Islet precursor cell (in vitro differentiated cells): ENCODE measurements at places on chromosomes 12 and 14.

GRCh38 chr12:130972586-130972950 is 18.9 kb downstream of the ADGRD1 start:
- peak; percentile 47 for DNase-seq

- DNase-seq: no peak
Observed at GRCh38 chr14:102629011-102629444, 36.6 kb downstream of the RCOR1 start.

DNA sequence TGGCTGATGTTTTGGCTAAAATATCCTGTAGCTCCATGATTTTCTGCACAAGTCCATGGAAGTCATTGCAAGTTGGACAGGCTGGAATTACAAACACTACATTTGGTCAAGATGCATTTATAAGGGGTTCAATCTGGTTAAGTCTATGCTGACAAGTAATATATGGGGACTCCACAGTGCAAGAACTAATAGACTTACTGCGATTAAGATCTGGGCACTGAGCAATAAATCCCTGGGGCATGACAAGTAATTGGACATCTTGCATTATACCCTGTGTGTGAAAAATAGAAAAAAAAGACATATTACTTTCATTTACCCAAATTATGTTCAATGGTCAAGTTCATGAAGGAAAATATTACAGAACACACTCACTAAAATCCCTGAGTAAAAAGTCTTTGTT is 99.1 kb downstream of the NELL2 start:
- DNase-seq: no peak

DNA sequence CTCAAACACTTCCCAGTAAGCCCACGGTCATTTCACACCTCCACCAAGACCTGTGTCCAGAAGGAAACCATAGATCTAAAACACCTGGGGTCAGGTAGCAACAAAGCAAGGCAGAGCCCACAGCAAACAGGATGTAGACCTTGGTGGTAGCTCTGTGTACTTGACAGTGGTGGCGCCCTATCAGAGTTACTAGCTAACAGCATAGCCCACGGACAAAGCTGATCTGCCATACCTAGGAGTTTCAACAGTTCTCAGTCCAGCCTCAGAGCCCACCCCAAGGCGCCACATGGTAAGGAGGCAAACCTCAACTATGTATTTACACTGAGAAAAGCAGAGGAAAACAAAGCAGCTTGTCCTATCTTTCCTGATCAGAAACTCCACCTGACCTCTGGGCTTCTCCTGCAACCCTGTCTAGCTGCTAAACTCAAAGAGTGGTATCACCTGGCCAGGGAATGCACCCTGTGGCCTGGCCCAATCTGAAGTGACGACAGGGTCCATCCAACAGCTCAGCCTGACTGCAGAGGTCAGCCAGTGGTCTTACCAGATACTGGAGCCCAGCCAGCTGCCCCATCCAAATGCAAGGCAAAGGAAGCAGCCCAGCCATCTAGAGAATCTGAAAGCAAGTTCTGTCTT is 46.3 kb downstream of the STON2 start:
- DNase-seq: no peak

DNA sequence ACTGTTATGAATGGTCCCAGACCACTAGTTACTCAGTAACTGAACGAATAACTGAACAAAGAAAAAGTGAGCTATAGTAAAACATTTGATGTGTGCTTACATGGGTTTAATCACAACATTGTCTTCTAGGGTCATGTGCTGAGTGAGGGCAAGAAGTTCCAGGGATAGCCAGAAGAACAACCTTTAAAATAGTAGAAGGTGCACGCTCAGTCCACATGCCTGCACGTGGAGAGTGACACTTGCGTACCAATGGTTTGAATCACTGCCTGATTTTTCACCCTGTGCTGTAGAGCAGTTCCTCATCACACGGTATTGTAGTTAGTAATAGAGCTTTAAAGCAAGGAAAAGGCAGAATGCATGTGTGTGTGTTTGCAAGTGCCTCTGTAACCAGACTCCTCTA is 224.2 kb downstream of the EGLN3 start:
- no peak for DNase-seq

DNA sequence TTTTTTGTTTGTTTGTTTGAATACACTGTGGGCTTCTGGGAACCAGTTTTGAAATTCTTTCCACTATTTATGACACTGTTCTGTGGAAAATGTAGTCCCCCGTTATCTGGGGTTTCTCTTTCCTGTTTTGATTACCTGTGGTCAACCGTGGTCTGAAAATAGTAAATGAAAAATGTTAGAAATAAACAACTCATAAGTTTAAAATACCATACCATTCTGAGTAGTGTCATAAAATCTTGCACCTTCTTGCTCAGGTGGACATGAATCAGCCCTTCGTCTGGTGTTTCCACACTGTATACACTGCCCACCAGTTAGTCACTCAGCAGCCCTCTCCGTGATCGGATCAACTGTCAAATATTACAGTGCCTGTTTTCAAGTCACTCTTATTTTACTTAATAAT is 5.1 kb upstream of the PAPOLA start:
- DNase-seq: no peak

DNA sequence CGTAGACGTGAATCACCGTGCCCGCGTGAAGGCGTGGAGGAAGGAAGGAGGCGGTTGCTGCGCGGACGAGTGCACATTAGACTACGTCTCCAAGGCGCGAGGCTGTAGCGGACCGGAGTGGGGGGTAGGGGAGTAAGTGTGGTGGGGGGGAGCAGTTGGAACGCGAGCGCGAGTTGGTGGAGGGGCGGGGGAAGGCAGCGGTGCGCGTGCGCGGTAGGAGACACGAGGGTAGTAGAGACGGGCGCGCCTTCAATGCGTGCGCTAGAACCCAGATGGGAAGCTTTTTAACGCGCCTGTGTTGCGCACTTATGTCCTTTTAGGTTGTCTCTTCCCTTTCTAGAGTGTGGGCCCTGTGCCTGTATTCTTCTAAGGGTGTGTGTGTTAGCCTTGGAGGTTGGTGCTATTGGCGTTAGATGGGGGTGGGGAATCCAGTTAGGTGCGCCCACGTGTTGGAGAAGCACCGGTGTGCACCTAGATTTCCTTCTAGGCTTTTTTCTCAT is 604 bp downstream of the EIF4B start:
- DNase-seq: peak; percentile 93

DNA sequence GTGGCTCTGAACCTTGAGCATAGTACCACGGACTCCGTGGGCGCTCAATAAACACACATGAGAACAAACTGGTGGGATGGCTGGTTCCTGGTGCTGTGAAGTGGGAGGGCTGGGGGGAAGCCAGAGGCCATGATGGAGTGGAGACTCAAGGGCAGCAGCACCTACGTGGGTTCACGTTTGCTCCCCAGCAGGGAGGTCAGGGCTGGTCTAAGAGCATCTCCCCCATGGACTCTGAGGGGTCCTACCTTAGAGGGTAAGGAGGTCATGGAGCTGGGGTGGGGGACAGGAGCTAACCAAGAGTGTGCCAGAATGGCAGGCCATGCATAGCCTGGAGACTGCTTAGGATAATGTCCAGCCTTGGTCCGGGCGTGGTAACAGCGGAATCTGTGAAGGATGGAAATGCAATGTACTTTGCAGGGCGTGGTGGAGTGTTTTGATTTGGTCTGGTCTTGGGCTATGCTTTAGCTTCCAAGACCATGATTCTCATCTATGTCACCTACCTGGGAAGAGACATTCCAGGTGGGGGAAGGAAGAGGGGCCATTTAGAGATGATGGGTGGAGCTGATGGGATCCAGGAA is 103.0 kb downstream of the PRMT8 start:
- DNase-seq: no peak

- no peak for DNase-seq
Observed at GRCh38 chr14:64349741-64350490, 38.2 kb upstream of the MTHFD1 start.

- DNase-seq: no peak
Observed at GRCh38 chr14:60532442-60532841, 23.5 kb downstream of the SIX6 start.

GRCh38 chr14:91484744-91485143 is 25.4 kb downstream of the PPP4R3A start:
- no peak for DNase-seq

DNA sequence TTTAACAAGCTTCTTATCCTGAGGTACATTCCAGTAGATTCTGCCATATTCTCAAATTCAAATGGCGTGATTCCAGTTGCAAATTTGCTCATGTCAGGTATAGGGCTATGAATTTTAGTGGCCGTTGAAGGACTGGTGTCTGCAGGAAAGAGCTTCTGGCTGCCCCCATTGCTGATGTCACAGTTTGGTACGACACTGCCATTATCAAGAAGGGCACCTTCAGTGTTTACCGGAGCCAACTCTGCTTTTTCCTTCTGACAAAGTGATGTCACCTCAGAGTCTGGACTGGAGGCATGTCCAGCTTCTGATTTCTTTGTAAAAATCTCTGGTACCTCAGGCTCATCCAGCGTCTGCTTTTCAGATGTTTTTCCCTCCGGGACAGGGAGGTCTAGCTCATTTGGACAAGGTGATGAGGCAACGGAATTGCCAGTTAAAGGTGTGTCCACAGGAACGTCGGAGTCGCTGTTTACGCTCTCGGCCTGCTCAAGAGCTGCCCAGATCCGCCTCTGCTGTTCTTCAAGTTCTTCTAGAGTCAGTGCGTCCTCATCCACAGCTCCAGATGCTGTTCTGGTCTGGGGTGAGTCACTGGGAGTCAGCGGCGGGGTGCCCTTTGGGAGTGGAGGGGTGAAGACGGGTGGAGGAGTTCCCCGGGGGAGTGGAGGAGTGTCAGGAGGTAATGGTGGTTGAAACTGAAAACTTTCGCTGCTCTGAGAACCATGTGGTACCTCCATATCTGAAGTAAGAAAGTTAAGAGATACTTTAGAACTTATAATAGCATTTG is 27.0 kb downstream of the ZCCHC8 start:
- DNase-seq: no peak

GRCh38 chr14:26204366-26204727 is 393.5 kb downstream of the NOVA1 start:
- DNase-seq: no peak

GRCh38 chr14:64049616-64050381 is 197.0 kb downstream of the SYNE2 start:
- DNase-seq: no peak

- DNase-seq: peak; percentile 68
Observed at GRCh38 chr12:6605421-6606330, 1.5 kb downstream of the CHD4 start.

DNA sequence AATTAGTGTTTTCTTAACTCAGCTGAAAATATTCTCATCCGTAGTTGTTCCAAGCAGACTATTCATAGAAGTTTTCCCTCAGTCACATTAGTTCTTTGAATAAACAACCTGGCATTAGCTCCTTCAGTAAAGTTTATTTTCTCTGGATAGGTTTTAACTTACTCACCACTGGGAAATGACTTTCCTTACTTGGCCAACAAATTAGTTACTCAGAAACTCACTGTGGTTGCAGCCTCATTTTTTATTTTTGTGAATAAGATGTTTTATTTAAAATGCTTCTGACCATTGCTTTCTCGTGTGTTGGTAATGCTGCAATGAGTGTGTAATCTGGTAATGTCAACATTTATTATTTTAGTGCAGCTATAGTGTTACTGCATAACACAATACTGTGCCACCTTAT is 74.9 kb downstream of the NOVA1 start:
- DNase-seq: no peak

- DNase-seq: peak; percentile 42
Observed at GRCh38 chr14:68668531-68668930, 124.3 kb downstream of the ZFP36L1 start.

DNA sequence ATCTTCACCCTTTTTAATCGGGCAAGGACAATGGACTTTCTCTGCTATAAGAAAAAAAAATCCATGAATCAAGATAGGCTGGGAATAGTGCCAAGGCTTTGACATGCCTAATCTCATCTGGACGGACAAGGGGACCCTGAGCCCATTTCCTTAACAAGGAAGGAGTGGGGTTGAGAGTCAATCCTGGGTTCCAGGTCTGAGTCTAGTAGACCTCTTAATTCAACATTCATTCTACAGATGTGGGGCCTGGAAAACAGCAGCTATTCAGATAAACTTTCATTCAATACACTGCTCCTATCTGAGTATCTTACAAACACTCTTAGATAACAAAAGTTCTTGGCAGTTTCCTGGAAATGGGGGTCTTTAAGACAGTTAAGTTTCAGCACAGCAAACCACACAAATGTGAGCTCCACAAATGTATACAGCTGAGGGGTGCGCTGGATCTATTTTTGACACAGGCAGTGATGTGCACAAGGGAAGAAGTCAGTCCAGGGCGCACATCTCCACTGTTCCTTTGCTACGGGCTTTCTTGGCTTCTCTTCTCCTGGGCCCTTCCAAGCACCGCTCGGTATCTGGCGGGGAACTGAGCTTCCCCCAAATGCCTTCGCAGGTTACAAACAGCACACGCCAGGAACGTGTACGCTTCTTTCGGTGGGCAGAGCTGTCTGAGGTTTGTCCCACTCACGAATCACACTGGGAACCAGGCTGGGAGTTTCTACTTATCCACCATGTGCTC is 82.2 kb upstream of the GPR68 start:
- no peak for DNase-seq

- DNase-seq: peak; percentile 91
Observed at GRCh38 chr14:63045612-63046320, 508 bp upstream of the KCNH5 start.

DNA sequence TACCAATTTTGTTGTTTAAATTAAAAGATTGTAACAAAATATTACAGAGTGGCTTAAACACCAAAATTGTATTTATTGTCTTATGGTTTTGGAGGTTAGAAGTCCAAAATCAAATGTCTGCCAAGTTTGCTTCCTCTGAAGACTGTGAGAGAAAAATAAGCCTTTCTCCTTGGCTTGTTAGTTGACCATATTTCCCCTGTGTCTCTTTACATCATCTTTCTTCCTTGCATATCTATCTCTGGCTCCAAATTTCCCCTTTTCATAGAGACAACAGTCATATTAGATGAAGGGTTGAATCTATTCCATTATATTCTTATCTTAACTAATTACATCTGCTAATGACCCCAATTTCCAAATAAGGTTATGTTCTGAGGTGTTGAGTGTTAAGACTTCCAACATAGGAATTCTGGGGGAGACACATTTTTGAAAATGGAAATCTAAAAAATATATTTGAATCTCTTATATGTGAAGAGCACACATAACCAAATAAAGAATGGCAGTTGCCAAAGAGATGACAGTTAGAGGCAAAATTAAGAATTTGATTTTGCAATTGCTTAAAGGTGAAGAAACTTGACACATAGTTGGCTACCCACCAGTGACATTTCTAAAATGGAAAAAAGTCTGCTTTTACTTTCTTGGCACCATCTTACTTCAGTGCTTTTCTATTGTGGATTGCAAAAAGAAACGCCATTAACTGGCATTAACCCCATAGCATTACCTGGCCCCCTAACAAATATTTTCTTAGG is 407.2 kb downstream of the FSCB start:
- no peak for DNase-seq

DNA sequence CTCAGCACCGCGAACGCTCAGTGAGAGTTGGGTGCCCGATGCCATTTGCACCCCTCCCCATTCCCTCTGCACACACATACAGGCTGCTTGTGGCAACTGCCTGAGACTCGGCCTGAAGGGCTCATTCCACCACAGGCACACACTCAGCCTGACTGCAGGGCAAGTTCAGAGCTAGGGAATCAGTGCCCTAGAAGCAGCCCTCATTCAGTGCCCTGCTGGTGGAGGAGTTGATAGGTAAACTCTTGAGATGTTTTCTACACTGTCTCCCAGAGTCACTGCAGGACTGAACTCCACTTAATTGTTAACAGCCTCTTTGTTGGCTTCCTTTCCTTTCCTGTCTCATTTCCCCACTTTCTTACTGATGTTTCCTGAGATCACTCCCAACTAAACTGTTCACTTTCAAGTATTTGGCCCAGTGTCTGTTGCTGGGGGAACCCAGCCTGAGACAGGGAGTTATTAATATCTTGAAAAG is 16.9 kb downstream of the PPP1R36 start:
- DNase-seq: peak; percentile 73
